ENCODE measurements at places on chromosomes 7 and 10.

- DNase-seq, result no peak
Observed at GRCh38 chr7:121953601-121954000, 80.6 kb downstream of the PTPRZ1 start.

DNA sequence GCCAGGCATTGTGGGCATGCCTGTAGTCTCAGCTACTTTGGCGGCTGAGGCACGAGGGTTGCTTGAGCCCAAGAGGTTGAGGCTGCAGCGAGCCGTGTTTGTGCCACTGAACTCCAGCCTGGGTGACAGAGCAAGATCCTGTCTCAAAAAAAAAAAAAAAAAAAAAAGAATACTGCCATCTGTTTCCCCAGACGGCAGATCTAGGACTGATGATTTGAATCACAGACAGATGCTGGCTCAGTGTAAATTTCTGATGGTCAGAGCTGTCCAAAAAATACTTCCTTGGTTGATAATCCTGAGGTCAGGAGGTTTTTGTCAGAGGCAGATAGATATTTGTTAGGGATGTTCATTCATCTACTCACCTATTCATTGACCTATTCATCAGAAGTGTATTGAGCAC lies 130.7 kb downstream of the REEP3 start:
- no peak for DNase-seq

DNA sequence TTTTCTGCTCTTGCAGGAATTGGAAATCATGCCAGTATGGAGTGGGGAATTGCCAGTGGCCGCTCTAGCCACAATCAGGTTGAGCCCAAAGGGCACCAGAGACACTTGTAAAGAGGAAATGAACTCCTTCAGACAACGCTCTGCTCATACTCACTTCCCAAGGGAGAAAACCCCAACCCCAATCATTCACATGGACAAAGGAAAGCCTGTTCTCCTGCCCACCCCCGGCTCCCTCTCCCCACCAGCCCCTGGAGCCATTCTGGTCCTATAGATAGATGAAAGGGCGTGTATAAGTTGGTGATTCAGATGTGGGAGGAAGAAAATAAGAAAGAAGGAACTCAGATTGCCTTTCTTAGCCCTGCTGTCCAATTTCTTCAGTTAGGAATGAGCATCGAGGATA lies 57.4 kb downstream of the GFRA1 start:
- no peak for DNase-seq

DNA sequence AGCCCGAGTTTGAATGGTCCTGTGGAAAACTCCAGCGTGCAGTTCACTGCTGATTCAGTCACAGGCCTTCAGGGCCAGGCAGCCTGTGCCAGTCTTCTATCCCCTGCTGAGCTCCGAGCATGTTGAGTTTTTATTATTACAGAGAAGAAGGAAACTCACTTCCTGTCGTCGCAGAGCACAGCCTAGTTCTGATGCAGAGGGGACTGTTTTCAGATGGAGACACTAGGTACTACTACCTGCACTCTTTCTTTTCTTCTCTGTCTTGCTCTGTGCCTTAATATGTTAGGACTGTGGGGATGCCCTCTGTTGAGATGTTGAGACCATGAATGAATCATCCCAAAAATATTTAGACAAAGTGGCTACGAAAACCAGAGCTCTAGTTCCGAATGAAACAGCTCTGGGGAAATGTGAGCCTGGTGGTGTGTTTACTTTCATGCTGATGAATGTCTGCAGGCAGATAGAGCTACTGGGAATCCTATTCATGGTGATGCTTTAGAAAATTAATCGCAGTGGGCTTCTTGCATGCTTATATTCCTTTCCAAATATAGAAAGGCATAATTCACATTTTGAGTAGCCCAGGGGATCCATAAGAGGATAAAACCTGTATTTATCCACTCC lies 29.6 kb downstream of the CASP7 start:
- DNase-seq, result no peak

- DNase-seq, result no peak
Observed at GRCh38 chr10:97596101-97597082, 6.9 kb downstream of the C10orf62 start.

DNA sequence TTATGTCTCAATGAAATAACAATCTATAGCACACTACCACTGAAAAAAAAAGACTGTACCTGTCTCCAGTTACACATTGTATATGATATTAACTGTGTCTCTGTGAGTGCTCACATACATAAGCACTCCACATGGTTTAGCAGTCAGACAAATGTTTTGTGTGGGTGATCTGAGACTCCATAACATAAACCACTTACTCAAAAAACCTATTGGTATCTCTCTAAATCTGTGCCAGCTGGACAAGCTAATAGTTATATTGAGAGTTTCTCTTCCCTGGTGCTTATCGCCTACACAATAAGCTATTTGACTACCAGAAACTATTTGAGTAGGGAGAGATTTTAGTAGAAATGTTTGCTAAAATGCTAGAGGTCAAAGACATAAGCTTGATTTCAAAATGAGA lies 190.1 kb upstream of the AGR3 start:
- no peak for DNase-seq

- no peak for DNase-seq
Observed at GRCh38 chr7:108368466-108368865, 87.8 kb downstream of the NRCAM start.

DNA sequence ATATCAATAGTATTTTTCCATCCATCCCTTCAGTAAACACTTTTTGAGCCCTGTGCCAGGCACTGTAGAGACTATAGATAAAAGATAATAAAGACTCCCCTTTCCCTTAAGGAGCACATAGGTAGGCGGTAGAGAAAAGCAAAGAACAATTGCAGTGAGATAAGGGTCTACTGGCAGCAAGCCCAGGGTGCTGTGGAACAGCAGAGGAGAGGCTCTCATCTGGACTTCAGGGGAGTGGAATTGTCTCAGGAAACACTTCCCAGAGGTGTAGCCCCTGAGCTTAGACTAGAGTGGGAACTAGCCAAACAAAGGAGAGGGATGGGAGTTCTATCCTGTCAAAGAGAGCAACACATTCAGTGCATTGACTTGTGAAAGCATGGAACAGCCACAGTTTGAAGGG lies 102.0 kb downstream of the NRF1 start:
- no peak for DNase-seq

GRCh38 chr10:19373988-19374387 lies 325.4 kb downstream of the MALRD1 start:
- no peak for DNase-seq

DNA sequence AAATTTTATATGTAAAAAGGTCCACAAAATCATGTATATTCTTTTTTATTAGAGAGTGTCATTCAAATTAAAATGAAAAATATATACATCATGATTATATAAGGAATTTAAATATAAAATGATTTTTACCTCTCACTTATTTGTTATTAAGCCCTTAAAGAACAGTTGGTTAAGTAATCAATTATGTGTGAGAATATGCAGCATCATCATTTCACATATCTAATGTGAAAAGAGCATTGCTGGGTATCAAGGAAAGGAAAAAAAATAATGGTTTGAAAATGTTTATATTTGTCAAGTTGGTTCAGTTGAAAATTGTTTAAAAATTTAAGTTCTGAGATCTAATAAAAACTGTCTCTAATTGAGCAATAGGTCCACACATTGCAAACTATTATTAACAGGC lies 363.6 kb upstream of the GRM3 start:
- no peak for DNase-seq

DNA sequence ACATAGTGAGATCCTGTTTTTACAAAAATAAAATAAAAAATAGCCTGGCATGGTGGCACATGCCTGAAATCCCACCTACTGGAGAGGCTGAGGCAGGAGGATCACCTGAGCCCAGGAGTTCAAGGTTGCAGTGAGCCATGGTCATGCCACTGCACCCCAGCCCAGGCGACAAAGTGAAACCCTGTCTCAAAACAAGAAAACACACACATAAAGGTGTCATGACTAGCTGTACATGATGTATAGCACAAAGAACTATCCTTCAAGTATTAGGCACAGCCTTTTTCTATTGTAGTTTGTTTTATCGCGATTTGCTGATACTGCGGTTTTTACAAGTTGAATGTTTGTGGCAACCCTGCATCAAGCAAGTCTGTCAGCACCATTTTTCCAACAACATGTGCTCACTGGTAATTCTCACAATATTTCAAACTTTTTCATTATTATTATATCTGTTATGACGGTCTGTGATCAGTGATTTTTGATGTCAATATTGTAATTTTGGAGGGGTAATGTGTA lies 11.5 kb upstream of the SNX13 start:
- DNase-seq, result no peak

GRCh38 chr10:15254808-15255648 lies 86.5 kb upstream of the NMT2 start:
- no peak for DNase-seq

DNA sequence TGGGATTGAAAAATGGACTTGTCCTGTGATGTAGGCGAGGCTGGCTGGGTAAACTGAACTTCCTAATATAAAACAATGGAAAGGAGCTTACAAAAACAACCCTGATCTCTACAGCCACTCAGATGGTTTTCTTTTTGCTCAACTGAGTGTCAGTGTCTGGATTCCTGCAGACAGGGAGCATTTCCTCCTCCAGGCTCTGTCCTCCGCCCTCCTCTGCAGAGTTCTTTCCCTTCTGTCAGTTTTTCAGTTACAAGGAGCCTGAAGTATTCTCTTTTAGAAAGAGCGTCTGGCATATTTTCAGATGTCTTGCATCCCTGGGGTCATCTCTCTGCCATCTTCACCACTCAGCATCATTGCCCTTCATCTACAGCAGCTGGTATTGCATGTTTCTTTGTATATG lies 50.0 kb upstream of the PITRM1 start:
- DNase-seq, result no peak

GRCh38 chr7:24670782-24671181 lies 86.5 kb downstream of the GSDME start:
- DNase-seq, result no peak

DNA sequence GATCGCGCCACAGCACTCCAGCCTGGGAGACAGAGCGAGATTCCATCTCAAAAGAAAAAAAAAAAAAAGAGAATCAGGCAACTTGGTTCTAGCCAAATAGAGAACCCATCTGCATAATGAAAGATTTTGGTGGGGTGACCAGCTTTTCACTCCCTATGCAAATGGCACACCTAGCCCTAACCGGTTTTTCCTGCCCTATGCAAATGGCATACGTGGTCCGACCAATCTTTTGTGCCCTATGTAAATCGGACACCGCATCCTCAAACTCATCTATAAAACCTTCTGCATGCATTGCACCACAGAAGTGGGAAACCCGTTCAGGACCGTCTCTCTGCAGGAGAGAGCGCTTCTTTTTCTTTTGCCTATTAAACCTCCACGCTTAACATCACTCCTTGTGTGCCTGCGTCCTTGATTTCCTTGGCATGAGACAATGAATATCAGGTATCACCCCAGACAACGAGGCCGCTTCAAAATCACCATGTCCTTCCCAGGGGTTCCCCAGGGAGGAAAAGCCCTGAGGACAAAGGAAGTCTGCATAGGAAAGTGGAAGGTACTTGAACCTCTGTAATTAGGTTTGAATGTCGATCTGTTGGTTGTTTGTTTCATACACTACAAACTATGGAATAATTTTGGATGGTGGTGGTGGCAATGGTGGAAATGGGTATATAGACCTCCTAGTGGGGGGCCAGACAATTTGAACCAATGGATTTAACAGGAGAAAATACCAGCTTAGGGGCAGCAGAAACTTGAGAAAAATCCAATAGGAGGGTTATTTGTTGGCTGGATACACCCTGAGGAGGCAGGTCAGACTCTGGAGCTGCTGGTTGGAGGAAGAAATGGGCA lies 396.2 kb downstream of the TYW1 start:
- DNase-seq, result no peak

DNA sequence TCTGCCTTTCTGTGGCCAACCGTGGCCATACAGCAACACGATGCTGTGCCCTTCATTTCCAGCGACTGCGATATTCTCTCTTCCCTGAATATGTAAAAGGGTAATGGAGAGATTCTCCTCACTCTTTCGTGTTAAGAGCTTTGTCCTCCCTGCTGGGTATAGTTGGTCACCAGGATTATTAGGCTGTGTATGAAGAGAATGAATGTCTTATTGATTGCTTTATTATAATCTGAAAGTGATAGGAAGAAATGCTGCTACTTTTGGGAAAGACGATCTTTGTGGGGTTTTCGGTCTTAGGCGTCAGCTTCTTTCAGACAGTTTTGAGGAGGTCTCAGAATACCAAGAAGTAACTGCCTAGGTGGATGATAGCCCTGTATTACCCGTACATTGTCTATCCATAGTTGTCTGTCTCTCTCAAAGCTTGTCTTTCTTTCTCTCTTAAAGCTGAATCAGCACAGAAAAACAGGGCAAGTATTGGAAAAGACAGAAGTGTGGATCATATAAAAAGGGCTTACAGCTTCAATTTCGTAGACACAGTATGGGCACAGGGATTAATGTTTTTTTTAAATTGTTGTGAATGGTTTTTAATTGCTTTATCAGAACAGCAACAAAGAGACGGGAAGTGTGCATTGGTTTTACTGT lies 1.2 kb downstream of the AHCYL2 start:
- DNase-seq, result no peak

DNA sequence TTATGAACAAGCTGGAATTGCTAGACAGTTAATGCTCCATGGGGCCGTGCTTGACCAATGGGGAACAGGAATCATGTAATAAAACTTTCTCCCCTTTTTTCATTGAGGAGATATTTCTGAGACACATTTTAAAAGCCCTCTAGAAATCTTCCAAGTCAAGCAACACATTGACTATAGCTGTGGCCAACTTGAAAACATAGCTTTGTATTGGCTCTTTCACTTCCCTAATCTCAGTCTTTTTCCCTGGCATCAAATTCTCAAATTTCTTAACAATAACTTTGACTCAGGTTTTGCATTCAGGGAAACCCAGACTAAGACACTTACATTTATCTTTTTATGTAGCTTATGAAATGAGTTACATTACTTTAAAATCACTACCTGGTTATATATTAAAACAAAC lies 947.1 kb upstream of the MBL2 start:
- DNase-seq, result no peak

- DNase-seq, result peak; percentile 69
Observed at GRCh38 chr10:28984431-28984830, 304.4 kb upstream of the LYZL1 start.

GRCh38 chr10:14585287-14586193 lies 189.2 kb downstream of the FAM107B start:
- DNase-seq, result no peak

DNA sequence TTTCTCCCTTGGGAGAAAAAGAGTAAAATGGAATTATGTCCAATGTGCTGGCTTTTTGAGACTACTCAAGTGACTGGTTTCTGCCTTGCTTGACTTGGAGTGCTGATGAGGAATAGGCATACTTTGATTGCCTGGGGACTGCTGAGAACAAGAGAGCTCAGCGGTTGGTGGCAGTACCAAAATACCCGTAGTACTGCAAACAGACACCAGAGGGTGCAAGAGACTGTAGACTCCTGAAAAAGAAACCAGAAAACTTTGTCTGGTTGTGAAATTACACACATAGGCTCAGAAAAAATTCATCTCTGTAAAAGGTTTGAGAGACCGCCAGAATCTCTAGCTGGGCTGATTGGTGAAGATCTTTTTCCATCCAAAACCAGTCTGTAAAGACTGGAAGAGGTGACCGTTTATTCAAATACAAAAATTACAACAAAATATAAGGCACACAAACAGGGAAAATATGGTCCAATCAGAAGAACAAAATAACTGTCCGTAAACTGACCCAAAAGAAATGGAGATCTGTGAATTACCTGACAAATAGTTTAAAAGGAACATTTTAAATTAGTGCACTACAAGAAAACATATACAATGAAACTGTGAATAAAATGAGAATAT lies 18.5 kb downstream of the BICC1 start:
- DNase-seq, result peak; percentile 52
